Activated T-helper 2 cell treated with anti-CD3 and anti-CD28 coated beads, Interferon-gamma antibody, Interleukin-2, Interleukin-4, amounts not matched to agents 10 μg/mL and 5 μg/mL and 100 μg/mL, durations not matched to agents 14 hours and 24 hours and 36 hours (primary cell): ENCODE measurements at places on chromosomes 7 and 10.

DNA sequence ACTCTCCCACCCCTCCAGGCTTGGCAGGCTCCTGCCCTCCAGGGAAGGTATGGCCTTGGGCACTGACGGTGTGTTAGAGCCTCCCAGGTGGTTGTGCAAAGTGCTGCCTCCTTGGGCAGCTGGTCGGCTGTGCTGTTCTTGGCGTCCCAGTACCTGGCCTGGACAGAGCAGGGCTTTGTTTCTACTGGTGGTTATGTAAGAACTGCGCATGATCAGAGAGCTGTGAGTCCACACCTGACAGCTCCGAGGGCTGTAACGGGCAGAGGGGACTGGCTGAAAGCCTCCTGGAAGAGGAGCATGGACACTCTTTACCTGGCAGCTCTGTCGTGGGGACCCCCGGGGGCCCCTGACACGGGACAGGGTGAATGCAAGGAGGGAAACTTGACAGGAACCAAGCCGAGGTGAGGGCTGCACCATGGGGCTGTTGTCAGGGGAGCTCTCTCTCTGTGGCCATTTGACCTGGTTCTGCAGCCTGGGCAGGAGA is 3.1 kb upstream of the SFRP5 start:
- DNase-seq = no peak

GRCh38 chr10:81872206-81872862 is 2.7 kb upstream of the NRG3 start:
- DNase-seq = no peak

DNA sequence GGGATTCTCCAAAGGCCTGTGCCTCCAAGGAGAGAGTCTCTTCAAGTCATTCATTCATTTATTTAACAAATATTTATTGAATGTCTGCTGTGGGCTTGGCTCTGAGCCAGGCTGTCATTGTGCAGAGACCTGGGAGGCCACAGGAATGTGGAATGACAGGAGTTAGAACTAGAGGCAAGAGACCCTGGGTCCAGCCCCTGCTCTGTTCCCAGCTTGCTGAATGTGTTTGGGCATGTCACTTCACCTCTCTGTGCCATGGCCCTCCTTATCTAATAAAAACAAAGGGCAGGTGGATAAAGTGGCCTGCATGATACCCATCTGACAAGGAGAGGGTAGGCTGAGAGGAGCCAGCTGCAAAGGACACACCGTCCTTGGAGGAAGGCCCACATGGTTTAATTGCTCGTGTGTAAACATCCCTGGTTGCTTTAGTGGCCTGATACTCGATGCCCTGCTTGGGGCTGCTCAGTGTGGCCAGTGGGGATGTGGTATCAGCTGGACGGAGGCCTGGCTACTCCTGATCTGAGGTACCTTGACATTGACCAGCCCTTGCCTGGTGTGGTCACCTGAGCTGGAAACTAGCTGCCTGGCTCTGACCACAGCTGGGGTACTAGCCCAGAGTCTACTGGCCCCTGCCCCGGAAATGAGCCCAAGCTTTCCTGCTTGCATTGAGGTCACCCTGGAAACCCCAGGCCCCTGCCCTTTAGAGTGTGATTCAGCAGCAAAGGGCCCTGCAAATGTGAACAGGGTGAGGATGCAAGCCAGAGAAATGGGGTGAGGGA is 116.2 kb downstream of the CDH23 start:
- DNase-seq = no peak

DNA sequence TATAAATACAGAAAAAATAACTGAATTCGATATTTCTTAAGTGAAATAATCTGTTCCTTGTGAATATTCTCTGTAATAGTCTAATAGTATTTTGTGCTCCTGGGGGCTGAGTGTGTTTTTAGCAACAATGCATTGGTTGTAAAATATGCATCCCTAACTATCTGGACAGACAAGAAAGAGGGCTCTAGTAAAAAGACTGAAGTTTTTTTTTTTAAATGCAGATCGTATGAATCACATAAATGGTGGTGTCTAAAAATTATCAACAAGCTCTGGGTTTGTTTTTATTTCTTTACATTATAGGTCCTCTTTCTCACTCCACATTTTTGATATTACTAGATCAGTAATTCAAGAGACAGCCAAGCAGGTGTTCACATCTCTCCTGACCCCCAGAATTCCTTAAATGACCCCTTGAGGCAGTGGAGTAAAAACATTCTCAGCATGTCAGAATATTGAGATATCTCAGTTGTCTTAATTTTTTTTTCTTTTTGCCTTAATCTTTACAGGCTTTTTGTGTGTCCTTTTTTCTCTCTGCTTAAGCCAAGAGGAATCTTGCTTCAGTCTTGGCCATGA is 18.2 kb downstream of the ARID5B start:
- no peak for DNase-seq

DNA sequence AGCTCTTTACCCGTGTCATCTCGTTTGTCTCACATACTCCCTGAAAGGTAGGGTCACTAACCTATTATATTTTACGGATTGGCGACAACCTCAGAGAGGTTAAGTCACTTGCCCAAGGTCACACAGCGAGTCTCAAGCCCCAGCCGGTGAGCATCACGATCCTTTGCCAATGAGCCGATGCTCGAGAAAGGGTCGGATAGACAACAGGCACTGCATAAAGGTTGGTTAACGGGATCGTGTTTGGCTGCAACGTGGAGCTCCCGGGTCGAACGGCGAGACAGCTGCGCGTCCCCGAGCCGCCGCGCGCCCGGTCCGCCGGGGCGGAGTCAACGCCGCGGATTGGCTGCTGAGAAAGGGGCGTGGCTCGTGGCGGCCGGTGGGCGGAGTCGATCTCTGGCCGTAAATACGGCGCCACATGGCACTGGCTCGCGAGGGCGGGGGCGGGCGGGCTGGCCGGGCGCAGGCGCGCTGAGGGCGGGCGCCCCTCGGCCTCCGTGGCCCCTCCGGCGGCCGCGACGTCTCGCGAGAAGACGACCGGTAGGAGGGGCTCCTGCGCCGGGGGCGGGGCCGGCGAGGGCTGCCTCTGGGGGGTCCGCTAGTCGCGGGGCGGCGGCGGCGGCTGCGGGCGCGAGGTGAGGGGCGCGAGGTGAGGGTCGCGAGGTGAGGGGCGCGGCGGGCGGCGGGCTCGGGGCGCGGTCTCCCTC is at the start of gene CHST12:
CHST12 (plus strand) TSS at position 598 of the 704 bp plus-strand sequence. CDS start 29,029 bp downstream, outside the sequence.
- peak; percentile 94 for DNase-seq
